ENCODE measurements at places on chromosomes 4 and X. TPM values are rescaled to one million over a fixed set of nuclear protein-coding genes. Genes with fewer than 3 reads are reported as not detected.

- peak within 1 kb of the TSS; percentile 68 for H3K4me3 ChIP-seq
- H3K27me3 ChIP-seq, result no peaks in the 10 kb centered on the region
- H3K27ac ChIP-seq, result peak within 1 kb of the TSS; percentile 87
- DNase-seq, result peak; percentile 95
- H3K36me3 ChIP-seq, result no peaks in the 10 kb centered on the region
- peaks cover 33% of the 10 kb centered on the region for H3K4me1 ChIP-seq
Observed at GRCh38 chr4:94451695-94452475, at the start of gene PDLIM5. PDLIM5 (plus strand) TSS chr4:94451942; CDS start chr4:94455289, 3,347 bp downstream.

GRCh38 chr4:972651-973424, 531 bp downstream of the DGKQ start:
- H3K27me3 ChIP-seq, result no peaks in the 10 kb centered on the region
- DNase-seq, result no peak
- peak overlapping the region; percentile 78 for H3K4me3 ChIP-seq
- H3K36me3 ChIP-seq, result no peaks in the 10 kb centered on the region

- no peaks in the 10 kb centered on the region for H3K27me3 ChIP-seq
- no peaks in the 10 kb centered on the region for H3K36me3 ChIP-seq
- H3K4me3 ChIP-seq, result no peak overlapping the region
- no peaks in the 10 kb centered on the region for H3K4me1 ChIP-seq
- DNase-seq, result no peak
- no peak overlapping the region for H3K27ac ChIP-seq
Observed at GRCh38 chr4:114311787-114312186, 286.8 kb upstream of the UGT8 start.

DNA sequence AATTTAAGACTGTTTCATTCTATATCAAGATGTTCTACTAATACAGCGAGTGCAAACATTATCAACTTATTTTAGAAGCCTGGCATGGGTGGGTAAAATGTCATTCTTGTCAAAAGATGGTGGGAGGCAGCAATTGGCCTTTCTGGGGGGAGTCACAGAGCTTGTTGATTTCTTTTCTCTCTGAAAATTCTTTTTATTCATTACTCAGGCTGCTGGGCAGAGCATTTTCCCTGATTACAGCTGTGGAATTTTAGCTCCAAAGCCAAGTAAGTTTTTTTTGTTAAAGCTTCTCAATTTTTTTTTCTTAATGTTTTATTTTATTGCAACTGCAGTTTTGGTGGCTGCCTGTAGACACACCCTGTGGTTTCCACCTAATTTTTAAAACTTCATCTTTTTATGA, 50.4 kb downstream of the GPC4 start:
- no peak overlapping the region for H3K4me3 ChIP-seq
- H3K27me3 ChIP-seq, result peaks cover 3% of the 10 kb centered on the region
- no peaks in the 10 kb centered on the region for H3K4me1 ChIP-seq
- no peaks in the 10 kb centered on the region for H3K36me3 ChIP-seq

DNA sequence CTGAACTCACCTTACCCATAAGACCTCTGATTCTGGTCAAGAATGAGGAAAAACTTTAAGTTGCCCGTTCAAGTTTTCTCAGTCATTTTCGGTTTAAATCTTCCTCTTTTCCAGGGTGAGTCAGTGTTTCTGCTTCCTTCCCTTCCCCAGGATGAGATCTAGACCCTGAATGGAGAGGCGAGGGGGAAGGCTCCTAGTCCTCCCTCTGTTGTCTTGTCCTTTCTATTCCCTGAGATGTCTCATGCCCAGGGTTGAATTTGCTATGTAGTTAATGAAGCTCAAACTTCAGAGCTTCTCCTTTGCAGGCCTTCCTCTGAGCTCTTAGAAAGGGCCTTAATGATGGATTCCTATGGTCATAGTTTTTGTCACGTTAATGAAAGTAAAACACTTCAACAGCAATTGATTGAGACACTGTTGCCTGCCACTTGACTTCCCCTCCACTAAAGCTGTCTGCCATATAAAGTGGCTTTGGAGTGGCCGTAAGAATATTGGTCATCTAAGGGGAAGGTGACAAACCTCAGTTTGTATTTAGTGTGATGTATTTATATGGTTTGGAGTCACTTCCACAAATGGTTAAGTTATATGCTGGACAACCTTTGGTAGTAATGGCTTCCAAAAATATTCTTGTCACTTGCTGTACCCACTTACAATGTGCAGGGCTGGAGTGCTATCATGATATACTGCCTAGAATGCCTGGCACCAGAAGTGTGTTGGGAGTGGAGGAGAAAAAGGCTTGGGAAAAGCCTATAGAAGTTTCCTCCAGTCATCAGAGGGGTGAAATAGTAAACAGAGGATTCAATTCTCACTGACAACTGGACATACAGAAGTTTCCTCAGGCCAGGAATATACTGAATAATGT, 24.3 kb upstream of the GPRIN3 start:
- no peaks in the 10 kb centered on the region for H3K4me1 ChIP-seq
- no peaks in the 10 kb centered on the region for H3K36me3 ChIP-seq
- no peak overlapping the region for H3K4me3 ChIP-seq
- H3K27ac ChIP-seq, result no peak overlapping the region
- no peak for DNase-seq
- H3K27me3 ChIP-seq, result no peaks in the 10 kb centered on the region

Gene RTL3
- polyA plus RNA-seq, result not detected
